ENCODE measurements at places on chromosomes 12 and 14.

- no peak for DNase-seq
These were observed 80.7 kb upstream of the KRR1 start for GRCh38 chr12:75592086-75592485.

DNA sequence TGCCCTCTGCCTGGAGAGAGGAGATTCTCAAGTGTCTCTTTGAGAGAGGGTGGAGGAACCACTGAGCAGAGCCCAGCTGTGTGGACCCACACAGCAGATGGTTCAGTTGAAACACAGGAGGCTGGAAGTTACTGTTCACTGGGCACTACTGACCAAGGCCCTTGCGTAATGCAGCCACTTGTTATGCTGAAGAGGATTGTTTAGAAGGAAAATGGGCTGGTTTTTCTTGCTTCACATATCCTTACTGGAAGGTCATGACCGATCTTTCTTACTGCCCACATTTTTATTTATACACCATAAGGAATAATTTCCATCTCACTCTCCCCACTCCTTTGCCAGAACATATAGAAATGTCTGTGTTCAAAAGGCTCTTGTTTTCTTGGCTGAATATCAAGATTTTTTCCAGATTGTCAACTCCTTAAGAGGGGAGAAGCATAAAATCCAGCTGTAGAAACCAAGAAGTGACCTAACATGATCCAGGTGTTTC is 375.1 kb upstream of the DDHD1 start:
- DNase-seq, result no peak

- DNase-seq, result no peak
These were observed 53.7 kb downstream of the CCDC88C start for GRCh38 chr14:91363776-91364523.

DNA sequence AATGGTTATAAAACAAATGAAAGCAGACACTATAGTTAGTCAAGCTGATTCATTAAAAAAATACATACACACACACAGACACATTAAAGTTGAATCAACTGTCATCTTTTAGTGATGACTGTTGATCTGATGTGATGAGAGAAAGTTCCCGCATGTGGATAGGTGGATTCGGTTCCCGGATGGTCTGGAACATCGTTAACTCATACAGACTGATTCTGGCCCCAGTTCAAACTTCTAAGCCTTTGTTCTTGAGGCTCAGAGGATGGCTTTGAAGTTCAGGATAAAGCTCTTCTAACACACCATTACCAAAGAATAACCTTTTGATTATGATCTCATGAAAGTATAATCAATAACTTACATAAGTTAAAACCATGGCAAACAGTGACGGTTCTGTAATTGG is 27.5 kb downstream of the WIF1 start:
- no peak for DNase-seq

GRCh38 chr12:28025821-28026505 is 53.4 kb upstream of the PTHLH start:
- no peak for DNase-seq

GRCh38 chr12:23504043-23504442 is 445.4 kb downstream of the SOX5 start:
- DNase-seq, result no peak

- no peak for DNase-seq
These were observed 7.0 kb upstream of the ACSS3 start for GRCh38 chr12:81070846-81071245.

- no peak for DNase-seq
These were observed 900 bp upstream of the DPF3 start for GRCh38 chr14:72894623-72895378.

GRCh38 chr12:100279607-100280244 is 12.7 kb downstream of the SCYL2 start:
- no peak for DNase-seq

DNA sequence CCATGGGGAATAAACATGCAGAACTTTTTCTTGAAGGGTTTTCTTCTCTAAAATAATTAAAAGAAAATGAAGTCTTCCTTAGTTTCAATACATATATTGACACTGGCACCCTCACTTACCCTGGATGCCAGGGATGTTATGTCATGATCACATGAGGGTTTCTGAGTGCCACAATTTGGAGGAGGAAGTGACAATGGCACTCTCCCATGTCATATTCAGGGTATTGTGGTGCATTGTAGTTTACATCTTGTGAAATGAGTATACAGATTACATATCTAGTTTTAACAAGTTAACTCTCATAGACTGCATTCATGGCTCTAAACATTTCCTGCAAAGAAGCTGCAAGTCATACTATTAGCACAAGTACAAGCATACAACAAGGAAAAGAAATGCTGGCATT is 37.7 kb downstream of the CCDC177 start:
- DNase-seq, result no peak

GRCh38 chr12:51005671-51006070 is 20.5 kb downstream of the SLC11A2 start:
- DNase-seq, result no peak

GRCh38 chr12:128802756-128803155 is 21.0 kb downstream of the SLC15A4 start:
- no peak for DNase-seq

DNA sequence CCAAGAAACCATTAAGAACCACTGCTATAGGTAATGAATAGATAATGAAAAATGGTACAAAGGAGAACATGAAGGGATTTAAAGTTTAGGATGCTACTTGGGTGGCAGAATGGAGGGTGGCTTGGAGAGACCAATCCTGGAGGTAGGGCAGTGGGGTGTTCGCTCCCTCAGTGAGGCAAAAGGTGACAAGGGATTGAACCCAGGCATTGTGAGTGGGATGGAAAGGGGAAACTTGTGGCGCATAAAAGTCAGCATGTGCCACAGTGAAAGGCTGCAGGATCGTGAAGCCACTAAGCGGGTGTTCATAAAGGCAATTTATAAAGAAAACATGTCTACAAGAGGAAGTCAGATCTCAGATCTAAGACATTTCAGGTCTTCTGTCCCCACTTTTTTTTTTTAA is 76.7 kb upstream of the SLC38A2 start:
- no peak for DNase-seq

GRCh38 chr12:94128280-94128679 is 20.1 kb upstream of the PLXNC1 start:
- DNase-seq, result no peak

DNA sequence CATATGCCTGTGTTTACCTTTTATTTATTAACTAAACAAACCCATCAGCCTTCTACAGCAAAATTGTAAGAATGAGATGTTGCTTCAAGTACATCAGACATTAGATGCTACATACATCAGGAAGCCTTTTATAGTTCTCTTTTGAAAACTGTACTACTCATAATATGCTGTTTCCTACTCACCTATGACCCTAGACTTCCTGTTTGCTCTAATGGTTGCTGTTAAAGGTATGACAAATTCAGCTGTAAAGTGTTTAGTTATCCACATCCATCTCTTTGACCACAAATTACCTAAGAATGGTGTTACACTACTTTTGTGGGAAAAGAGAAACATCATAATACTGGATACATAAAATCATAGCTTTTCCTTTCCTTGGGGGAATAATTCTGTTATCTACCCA is 220.0 kb downstream of the RAD51B start:
- DNase-seq, result no peak

DNA sequence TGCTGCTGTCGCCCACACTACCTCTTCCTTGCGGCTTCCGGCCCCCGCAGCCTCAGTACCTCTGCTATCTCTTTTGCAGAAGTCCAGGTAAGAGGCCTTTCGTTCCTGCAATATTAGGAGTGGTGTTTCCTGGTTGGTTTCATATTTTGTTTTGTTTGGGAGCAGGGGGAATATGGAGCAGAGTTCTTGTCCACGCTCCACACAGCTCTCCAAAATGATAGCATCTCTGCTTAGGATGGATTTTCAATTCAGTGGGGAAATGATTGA is 768 bp downstream of the OXA1L start:
- no peak for DNase-seq

DNA sequence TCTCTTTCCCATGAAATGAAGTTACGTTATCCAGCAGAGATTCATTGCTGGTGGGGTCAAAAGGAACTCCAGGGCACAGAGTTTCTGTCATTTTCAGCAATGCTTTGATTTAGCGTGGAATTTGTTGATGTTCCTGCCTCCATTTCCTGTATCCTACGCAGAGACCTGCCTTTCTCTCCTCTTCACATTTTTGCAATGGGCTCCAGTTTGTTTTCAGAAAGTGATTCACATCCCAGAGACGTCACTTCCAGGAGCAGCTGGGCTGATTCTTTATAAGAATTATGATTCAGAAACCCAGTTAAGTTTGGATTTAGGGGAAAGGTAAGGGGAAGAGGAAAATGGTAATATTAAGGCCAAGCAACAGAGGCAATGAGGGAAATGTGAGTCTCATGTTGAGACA is 11.6 kb downstream of the RNASE10 start:
- no peak for DNase-seq

DNA sequence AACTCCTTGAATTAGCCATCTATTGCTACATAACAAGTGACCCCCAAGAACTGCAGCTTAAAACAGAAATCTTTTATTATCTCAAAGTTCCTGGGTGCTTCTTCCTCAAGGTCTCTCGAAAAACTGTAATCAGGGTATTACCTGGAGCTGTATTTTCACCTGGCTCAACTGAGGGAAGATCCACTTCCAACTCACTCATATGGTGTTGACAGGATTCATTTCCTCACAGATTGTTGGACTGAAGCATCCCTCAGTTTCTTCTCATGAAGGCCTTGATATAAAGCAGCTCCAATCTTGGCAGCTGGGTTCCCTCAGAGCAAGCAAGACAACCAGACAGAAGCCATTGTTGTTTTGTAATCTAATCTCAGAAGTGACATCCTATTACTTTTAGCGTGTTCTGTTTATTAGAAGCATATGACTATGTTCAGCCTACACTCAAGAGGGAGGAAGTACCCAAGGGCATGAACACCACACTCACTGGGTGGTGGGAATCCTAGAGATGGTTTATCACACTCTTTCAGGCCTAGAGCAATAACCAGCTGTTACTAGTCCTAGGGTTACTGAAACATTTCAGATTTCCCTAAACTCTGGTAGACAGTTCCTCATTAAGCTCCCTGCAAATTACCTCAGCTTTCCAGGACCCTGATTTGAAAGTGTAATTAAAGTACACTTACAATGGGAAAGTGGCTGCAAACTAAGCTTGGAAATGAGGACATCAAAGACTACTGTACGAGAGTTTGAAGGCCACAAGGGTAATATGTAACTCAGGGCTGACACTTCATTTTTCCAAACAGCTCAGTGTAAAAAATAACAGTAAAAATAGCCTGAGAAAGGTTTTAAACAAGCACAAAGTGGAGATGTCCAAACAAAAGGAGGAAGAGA is 222.2 kb downstream of the SEC23A start:
- no peak for DNase-seq

DNA sequence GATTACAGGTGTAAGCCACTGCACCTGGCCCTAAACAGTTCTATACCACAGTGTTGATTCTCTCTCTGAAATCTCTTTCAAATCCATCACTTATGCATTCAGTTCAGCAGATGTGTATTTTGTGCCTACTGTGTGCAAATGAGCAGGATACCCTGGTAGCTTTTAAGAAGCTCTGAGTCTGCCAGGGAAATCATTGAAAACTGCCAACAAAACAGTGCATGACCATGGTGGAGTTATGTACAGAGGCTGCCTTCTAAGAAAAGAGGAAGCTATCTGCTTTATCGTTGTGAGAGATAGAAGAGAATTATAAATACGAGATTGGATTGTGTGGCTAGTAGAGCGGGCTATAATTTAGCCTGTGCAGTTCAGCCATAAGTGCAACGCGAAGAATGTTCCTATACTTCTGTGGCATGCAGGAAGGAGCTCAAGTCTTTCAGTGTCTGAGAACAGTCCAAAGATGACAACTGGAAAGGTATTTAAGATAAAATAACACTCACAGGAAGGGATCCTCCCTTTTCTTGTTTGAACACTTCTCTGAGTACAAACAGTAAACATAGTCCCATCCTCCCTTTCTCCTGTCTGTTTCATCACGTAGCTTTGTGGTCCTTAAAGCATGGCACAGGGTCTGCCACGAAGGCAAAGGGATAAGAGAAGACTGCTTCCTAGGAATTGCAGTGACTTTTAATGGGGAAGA is 4.3 kb downstream of the DIP2B start:
- no peak for DNase-seq

DNA sequence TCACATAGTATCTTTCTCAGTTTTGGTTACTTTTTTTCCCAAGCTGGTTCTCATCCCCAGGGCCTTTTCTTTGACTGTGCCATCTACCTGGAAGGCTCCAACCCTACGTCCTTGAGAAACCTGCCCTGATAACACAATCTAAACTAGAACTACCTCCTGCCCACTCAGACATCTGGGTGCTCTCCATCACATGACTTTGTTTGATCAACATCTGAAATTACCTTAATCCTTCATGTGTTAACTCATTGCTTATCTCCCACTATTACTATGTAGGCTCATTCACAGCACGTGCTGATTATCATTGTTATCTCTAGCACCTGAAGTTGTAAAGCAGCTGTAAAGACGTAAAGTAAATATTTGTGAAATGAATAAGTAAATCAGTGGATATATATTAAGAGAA is 784.0 kb downstream of the TMTC2 start:
- no peak for DNase-seq

DNA sequence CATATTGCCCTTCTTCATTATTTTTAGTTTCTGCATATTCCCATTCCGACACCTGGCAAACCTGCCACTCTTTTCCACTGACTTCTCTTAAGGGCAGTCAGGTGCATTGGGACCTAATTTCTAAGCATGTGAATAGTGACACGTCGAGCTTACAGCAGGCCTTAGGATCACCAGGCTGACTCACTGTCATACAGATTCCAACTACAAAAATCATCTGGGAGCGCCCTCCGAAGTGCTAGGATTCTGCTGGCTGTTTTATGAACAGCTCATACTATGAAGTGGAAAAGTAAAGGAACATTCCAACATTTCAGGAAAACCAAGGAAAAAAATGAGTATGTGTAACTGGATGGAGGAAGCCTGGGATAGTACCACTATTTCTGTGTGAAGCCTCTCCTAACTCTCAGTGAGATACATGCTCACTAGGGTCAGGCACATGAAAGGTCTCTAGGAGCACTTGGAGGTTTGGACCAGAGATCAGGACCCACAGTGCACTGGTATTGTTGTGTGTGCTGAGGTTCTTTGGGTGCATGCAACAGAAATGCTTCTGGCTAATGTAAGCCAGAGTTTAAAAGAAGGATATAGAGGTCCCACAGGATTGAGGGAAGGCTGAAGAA is 257.4 kb downstream of the ZFP36L1 start:
- no peak for DNase-seq

All from stimulated activated naive CD4-positive, alpha-beta T cell treated with Interleukin-2 at 50 U/mL for 16 hours (primary cell).